ENCODE measurements at places on chromosomes 4 and X.

- DNase-seq: no peak
Observed at GRCh38 chrX:67351411-67351810, 192.4 kb upstream of the AR start.

- DNase-seq: peak; percentile 37
Observed at GRCh38 chr4:7828011-7828720, 111.5 kb downstream of the AFAP1 start.

- no peak for DNase-seq
Observed at GRCh38 chr4:140046543-140046942, 107.4 kb downstream of the MAML3 start.

DNA sequence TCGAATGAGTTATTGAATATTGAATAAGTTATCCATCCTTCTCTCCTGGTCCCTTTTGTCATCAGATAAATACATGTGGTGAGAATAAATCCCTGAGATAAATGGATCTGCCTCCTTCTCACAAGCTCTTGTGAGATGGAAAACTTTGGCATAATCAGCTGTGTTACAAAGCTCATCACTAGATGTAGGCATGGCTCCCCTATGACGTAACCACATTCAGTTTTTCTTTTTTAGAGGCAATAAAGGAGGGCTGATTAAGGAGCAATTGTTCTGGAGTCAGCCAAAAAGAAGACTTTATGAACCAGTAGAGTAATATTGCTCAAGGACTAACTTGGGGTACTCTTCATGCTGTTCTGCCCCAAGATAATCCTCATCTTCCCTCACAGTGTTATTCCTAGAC is 90.5 kb upstream of the GATB start:
- DNase-seq: no peak

DNA sequence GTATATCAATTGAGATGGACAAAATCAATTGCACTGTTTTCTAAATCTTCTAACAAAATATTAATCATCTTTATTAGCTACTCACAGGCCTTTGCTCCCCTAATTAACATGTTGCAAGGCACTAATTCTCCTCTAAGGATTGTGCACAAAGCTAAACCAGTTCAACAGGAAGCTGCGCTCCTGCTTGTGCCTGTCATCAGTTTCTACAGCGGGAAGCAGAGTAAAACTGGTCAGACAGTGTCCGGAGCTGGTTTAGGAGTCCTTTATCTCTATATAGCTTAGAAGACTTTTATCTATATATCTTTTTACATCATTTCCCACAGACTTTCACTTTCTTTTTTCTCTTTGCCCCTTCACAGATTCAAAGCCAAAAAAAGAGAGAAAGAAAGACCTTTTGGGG is 79.1 kb downstream of the ELOVL6 start:
- DNase-seq: no peak

Data from activated T-cell treated with anti-CD3 and anti-CD28 coated beads for 24 hours (primary cell).